ENCODE measurements at places on chromosomes 1 and 21.

DNA sequence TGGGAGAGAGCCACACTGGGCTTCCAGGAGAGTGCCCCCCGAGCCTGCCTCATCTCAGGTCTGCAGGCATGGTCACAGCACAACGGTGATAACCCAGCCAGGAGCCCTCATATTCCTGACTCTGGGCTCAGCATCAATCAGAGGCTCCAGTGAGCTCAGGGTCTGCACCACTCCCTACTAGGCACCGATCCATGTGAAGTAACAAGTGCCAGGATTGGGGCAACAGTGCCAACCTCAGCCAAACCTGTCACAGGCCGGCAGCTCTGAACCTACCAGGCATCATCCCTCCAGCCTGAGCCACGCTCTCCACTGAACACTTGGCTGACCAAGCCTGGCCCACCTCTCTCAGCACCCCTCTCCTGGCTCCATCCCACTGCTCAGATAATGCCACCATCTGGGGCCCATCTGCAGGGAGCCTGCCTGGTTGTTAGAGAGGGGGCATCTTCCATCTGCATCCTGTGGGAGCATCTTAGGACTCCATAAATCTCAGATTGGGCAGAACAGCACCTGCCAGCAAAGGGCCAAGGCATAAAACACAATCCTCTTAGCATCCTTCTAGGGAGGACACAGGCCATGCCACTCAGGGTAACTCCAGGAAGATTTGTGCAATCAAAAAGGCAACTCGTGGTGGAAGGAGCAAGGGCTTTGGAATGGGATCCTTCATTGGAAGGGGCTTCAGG lies 213.7 kb upstream of the CSF3R start:
- ATAC-seq: no peak

DNA sequence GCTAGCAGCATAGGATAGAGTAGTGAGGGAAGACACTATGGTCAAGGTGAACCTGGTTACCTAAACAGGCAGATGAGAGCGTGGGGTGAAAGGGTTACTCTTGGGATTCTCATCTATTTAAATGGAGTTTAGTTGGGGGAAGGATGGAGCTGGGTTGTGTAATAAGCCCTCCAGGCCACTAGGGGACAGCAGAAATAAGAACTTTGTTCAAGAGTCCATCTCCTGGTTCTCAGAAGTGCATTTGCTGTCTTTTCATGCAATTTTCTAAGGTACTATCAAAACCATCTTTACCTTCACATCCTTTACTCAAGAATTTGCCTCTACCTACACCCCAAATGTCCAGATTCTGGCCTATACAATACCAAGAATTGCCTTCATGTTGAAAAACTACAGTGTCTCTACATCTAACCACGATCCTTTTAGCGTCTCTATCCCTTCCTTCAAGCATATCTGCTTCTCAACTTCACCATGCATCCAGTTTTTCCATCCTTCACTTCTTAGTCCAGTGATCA lies 28.0 kb downstream of the SLAMF1 start:
- peak; percentile 52 for ATAC-seq

DNA sequence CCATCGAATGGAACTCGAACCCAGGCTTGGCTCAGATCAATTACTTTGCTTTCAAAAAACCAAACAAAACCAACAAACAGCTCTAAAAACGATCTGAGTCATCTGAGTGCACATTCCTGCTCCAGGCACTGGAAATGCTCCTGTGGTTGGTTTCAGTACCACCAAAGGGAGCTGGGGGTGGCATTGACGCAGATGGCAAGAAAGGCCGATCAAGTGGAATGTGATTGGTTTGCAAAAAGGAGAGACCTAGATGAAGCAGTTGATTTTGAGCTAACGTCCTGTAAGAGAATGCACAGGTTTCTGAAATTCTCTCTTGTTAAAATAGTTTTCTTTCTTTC lies 39.5 kb downstream of the PIK3CD start:
- ATAC-seq: no peak

DNA sequence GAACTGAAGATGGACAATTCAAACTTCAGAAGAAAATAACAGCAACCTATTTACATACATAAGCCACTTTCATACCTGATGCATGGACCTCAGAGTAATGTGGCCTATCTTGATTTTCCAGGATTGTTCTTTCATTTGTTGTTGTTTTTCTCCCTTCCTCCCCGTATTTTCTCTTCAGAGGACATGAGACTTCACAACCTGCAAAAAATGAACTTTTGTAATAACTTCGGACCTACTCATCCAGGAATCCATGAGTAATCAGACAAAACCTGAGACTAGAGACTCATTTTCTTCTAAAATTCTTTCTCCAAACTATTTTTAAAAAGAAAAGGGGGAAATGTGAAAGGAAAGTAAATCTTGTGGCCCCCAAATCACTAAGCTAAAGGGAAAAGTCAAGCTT lies 17.6 kb upstream of the PLA2G5 start:
- no peak for ATAC-seq

- no peak for ATAC-seq
Measured at GRCh38 chr1:115013792-115014191, 15.8 kb upstream of the TSHB start.

GRCh38 chr21:46624050-46624449 lies 11.4 kb upstream of the PRMT2 start:
- no peak for ATAC-seq

- ATAC-seq: no peak
Measured at GRCh38 chr1:31372051-31372450, 825 bp downstream of the FABP3 start.

GRCh38 chr1:38559446-38560165 lies 300.0 kb downstream of the RRAGC start:
- no peak for ATAC-seq

- peak; percentile 6 for ATAC-seq
Measured at GRCh38 chr21:42974832-42975820, 764 bp downstream of the PKNOX1 start.

GRCh38 chr1:21669258-21670058 lies at the start of gene RAP1GAP:
TSS of gene RAP1GAP (minus strand) at chr1:21669357. CDS start at chr1:21620032, 49,325 bp downstream.
- peak; percentile 19 for ATAC-seq

DNA sequence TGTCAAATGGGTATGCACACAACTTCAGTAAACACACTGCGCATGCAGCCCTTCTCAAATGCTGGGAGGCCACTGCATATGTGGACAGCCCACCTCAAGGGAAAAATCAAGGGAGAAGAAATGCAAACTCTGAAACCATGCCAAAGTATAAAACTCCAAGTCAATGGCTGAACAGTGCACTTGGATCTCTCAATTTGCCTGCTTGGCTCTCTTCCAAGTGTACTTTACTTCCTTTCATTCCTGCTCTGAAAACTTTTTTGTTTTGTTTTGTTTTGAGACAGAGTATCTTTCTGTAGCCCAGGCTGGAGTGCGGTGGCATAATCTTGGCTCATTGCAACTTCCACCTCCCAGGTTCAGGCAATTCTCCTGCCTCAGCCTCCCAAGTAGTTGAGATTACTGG lies 18.8 kb upstream of the COP1 start:
- ATAC-seq: no peak

DNA sequence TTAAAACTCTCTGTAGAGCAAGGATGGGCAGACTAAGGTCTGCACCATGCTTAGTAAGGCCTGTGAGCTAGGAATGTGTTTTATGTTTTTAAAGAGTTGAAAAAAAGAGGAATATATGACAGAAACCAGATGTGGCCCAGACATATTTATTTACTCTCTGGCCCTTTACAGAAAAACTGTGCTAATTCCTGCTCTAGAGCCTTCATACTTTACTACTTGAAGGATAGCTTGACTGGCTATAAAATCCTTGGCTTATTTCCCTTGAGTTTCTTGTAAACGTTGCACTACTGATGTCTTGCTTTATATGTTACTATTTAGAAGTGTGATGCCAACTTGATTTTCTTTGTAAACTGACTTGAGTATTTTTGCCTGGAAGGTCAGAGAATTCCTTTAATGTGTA lies 33.5 kb downstream of the CTBS start:
- ATAC-seq: peak; percentile 58

DNA sequence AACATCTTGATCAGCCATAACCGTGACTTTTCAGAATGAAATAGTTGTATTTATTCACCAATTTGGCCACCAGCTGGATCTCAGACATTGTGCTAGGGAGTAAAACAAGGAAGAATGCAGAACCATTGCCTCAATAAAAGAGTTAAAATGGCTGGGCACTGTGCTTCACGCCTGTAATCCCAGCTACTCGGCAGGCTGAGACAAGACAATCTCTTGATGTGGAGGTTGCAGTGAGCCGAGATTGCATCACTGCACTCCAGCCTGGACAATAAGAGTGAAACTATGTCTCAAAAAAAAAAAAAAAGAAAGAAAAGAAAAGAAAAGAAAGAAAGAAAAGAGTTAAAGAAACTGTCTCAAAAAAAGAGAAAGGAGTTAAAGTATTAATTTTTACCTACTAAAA lies 199.5 kb downstream of the TPR start:
- peak; percentile 59 for ATAC-seq
